Activated T-cell treated with anti-CD3 and anti-CD28 coated beads, Interleukin-2, amount 50 U/mL, for 72 hours (primary cell): ENCODE measurements at places on chromosomes 12 and 14. TPM values are rescaled to one million over a fixed set of nuclear protein-coding genes. Genes with fewer than 3 reads are reported as not detected.

The OTOGL gene
- total RNA-seq = not detected

The ZFHX2 gene
- 1.9 TPM for total RNA-seq

The CKB gene
- 9.5 TPM for total RNA-seq

The CPNE6 gene
- 0.14 TPM for total RNA-seq

The TSHR gene
- not detected for total RNA-seq

The NELL2 gene
- total RNA-seq = 66.0 TPM

The NID2 gene
- 0.24 TPM for total RNA-seq

GRCh38 chr12:114400925-114401324 is 5.0 kb downstream of the TBX5 start:
- DNase-seq = no peak

DNA sequence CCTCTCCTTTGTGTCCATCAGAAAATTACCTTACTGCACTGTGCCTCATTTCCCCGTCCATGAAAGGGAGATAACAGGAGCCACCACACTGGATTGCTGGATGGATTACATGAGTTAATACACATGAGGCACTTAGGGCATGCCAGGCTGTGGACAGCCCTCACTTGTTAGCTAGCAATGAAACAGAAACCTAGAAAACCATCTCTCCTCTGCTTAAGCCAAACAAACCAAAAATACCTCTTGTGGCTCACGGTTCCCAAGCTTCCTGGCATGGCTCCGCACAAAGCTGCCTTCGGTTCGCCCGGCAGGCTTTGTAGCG is 660 bp upstream of the HCFC2 start:
- no peak for DNase-seq

DNA sequence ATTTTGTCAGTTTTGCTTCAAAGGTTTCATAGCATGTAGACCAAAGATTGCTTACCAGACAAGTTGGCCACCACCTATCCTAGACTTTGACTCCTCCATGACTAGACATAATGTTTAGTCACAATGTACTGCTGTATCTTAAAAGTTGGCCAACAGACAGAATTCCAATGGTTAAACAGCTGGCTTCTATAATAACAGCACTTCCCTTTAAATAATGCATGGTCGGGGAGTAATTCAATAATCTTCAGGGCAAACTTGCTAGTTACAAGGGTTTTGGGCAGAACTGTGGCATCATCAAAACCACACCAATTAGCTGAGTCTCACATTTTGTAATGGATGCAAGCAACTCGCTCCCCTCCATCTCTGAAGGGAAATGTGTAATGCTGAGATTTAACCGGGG is 56.9 kb downstream of the IGF1 start:
- no peak for DNase-seq

DNA sequence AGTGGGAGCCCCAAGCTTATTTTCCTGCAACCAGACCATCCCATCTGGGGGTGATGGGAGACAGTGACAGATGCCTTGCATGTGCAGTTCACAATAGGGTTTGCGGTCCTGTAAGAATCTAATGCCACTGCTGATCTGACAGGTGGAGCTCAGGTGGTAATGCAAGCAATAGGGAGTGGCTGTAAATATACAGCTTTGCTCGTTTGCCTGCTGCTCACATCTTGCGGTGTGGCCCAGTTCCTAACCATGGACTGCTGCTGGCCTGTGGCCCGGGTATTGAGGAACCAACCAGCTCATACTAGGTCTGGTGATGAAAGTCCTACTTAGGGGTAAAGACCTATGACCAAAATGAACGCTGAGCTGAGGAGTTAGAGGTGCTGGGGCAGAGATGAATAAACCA is 36.1 kb upstream of the CCDC88C start:
- no peak for DNase-seq

DNA sequence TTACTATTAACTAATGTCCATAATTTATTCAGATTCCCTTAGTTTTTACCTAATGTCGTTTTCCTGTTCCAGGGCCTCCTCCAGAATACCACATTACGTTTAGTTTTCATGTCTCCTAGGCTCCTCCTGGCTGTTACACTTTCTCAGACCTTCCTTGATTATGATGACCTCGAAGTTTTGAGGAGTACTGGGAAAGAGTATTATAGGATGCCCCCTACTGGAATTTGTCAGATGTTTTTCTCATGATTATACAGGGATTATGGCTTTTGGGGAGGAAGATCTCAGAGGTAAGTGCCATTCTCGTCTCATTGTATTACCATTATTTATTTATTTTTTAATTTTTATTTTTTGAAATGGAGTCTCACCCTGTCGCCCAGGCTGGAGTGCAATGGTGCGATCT is 17.7 kb upstream of the C1S start:
- DNase-seq = no peak

- no peak for DNase-seq
Measured at GRCh38 chr14:91805659-91806058, 61.7 kb downstream of the TC2N start.
